ENCODE measurements at places on chromosomes 1 and 21.

GRCh38 chr1:111814642-111815041 is 58.9 kb downstream of the DDX20 start:
- DNase-seq, result no peak

GRCh38 chr1:117753652-117754051 is 147.8 kb downstream of the TENT5C start:
- DNase-seq, result no peak

- no peak for DNase-seq
Observed at GRCh38 chr1:225378880-225379279, 49.0 kb downstream of the LBR start.

DNA sequence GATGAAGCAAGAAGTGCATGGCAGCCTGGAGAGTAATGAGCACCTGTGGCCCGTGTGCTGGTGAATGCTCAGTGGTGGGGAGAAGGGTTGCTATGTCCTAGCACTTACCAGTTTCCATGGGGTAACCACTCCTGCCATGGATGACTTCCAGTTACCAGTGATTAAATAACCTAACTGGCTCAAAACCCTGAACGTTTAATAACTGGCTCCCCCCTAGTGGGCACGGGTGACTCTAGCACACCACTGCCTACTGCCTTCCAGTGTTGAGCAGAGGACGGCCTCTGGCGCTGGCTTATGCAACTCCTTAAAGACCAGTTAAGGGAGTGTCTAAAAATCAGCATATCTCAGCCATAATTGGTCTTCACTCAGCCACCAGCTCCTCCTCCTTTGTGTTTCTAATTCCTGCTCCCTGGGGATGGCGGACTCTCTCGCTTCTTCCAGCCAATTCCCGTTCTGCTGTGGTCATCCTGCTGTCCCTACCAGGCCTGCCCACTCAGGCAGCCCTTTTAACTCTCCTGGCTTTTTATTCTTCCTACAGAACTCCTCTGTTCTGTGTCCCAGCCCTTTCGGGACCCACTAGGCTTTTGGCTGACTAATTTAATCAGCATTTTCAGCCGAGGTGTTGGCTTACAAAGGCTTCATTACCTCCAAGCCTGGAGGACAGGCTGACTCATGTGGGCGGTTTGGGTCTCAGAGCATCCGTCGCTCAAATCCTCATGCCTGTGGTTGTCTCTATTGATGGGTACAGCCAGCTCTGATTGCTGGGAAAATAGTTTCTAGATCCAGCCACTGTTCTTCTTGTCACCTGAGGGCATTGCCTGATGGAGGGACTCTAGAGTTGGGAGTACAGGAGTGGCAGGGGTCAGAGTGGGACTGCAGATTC is 332.4 kb downstream of the CAMTA1 start:
- no peak for DNase-seq

DNA sequence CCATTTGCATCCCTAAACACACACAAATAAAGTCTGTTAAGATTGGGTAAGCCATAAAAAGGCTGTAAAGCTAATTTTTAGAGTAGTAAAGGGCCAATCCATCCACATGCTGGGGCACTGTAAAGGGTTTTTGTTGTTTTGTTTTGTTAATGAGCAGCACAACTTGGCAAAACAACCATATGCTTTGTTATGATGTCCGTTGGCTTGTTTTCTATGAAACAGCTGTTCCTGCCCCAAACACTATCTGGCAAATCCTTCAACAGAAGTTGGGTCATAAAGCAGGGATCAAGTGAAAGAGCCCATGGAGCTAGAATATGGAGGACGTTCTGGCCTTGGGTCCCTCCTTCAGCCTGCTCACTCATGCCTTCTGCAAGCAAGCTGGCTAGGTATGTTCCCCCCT is 183.6 kb downstream of the APP start:
- no peak for DNase-seq

All from NCI-H1930 (cell line).